ENCODE measurements at places on chromosomes 2 and 18.

DNA sequence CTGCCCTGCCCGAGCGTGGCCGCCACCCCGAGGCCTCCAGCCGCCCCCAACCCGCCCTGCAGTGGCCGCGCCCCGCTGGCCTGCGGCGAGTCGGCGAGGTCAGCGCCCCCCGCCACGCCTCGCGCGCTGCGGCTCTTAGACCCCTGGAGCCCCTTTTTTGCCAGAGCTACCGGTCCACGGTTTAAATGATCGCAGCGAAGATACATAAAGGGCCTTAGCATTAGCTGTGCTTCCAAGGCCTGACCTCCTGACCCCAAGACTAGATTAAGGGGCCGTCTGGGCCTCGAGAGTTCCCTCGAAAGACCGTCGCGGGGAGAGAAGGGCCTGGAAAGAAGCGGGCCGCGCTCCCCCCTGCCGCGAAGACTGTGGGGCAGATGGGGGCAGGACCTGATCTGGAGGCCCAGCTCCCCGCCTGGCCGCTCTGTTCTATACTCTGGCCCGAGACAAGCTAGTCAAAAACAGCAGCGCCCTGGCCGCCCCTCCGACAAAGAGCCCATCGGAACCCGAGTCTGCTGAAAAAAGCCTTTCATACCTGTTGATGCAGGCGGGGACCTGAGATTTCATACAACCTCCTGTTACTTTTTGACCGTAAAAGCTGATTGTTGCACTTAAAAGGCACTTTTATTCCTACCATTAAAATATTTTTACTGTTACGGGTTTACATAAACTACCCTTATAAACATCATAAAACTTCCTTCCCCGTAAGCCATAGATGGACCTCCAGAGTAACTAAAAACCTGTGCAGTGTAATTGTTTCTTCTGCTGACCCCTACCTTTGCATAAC, 68.7 kb upstream of the PSMD14 start:
- no peak for DNase-seq

DNA sequence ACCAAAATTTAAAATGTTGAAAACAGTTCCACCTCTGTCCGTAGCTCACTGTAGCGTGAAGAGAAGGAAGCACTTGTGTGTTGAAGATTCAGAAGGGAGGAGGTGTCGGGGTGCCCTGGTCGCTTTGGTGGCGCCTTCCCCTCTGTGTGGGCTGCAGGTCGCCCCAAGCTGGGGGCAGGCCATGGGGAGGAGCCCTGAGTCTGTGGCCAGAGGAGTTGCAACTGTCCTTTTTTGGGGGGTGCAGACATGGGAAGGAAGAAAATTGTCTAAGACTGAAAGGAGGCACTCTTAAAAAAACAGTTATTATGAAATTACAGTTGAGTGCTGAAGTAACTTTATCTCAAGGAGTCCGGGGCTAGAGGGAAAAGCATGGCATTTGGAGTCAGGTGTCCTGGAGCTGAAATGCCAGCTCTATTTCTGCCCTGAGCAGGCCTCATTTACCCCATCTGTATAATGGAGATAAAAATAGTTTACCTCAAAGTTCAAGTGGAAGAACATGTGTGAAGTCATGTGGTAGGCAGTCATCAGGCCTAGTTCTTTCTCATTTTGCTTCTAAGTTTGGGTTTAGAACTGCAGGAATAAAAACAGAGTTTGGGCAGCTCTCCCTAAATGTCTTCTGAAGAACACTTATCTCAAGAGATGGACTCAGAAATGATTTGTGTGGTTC, 82.1 kb downstream of the RNF144A start:
- no peak for DNase-seq

DNA sequence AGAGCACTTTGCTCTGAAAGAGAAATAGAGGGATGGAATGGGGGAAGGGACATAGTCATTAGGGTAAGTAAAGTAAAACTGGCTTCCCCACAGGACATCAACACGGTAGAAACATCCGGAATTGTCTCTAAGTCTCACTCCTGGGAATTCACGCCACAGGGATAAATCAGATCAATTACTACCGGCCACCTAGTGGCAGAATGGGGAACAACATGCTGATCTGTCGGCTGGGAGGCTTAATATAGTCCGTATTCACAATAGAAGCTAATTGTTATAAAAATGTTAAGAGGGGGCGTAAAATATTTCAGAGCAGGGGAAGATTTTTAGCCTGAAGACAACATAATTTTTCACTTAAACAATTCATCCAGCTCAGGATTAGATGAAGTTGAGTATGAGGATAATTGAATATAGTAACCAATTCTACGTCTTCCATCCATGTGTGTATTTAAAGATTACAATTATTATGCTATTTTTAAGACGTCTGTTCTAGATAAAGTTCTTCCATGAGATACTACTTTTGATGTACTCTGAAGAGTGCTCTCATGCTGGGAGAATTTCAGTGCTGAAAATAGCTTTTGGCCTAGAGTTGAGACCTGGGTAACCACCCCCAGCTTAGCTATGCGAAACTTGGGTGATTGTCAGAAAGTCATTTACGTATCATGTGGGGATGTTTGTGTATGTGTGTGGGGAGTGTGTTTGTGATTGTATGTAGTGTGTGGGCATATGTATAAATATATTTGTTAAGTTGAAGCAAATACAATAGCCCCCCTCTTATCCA, 65.7 kb downstream of the LRRTM1 start:
- peak; percentile 19 for DNase-seq

GRCh38 chr2:235879116-235879515, 289.1 kb downstream of the GBX2 start:
- no peak for DNase-seq

DNA sequence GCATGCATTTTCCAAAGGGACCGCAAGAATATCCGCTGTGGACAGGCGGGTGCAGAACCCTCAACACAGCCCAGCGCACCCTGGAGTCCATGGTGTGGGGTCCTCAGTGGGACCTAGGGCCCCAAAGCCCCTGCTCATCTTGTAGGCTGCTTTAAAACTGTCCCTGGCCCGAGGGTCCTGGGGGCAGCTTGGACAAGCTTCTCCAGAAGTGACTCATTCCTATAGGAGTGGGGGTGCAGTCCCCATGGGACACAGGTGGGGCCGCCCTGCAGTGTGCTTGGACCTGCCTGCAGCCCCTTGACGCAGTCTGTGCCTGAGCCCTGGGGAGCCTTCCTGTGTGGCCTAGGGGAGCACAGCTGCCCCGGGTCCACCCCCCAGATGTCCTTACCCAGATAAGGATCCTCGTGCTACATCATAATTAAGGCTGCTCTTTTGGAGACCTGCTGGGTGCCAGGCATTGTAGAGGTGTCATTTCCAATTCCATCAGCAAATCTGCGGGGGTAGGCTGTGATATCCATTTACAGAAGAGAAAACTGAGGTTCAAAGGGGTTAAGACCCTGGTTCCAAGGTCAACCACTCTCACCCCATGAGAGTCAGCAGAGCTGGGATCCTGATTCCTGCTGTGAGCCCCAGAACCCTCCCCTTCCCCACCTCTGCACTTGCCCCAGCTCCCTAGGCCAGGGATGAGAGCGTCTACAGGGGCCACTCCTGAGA, 1.7 kb upstream of the HS6ST1 start:
- DNase-seq = no peak

DNA sequence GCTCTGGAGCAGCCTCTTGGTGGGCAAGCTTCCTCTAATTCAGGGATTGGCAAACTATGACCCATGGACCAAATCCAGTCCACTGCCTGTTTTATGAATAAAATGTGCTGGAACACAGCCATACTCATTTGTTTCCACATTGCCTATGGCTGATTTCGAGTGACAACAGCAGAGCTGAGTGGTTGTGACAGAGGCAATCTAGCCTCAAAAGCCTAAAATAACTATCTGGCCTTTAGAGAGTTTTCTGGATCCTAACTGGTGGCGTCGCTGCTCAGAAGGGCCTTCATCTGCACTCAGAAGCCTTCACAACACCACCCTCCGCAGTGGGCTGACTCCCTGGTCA, 147.1 kb downstream of the CCBE1 start:
- DNase-seq = no peak

GRCh38 chr2:65537651-65538385, 105.4 kb upstream of the SPRED2 start:
- DNase-seq = no peak

- DNase-seq = no peak
Observed at GRCh38 chr2:497770-498492, 179.3 kb downstream of the TMEM18 start.

DNA sequence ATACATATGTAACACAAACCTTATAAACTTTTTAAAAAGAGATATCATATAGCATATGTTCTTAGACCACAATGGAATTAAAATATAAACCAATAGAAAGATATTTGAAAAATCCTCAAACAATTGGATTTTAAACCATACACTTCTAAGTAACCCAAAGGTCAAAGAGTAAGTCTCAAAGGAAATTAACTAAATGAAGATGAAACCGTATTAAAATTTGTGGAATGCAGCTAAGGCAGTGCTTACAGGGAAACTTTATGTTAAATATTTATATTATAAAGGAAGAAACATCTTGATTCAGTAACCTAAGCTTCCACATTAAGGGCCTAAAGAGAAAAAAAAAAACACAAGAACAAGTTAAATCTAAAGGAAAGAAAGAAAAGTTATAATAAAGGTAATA, 966.1 kb downstream of the SLC4A3 start:
- DNase-seq = no peak

DNA sequence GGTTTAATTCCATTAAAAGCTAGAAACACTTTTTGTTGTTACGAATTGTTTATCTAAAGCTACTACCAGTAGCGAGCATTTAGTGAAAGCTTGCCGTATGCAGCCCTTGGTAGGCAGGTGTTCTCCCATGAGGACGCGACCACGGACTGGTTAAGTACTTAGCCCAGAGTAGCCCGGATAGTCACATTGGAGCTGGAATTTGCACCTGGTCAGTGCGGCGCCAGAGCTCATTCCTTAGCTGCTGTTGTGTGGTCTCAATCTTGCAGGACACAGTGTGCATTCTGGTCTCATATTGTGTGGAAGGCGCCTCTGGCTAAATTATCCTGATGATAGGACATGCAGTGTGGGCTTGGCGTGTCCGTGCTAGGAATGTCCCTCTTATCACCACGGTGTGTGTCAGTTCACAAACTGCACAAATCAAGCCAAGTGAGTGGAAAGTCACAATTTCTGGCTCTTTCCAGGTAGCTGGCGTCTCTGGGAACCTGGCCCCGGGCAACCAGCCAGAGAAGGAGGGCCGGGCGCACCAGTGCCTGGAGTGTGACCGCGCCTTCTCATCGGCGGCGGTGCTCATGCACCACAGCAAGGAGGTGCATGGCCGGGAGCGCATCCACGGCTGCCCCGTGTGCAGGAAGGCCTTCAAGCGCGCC, 133.3 kb downstream of the ZNF236 start:
- DNase-seq = no peak

DNA sequence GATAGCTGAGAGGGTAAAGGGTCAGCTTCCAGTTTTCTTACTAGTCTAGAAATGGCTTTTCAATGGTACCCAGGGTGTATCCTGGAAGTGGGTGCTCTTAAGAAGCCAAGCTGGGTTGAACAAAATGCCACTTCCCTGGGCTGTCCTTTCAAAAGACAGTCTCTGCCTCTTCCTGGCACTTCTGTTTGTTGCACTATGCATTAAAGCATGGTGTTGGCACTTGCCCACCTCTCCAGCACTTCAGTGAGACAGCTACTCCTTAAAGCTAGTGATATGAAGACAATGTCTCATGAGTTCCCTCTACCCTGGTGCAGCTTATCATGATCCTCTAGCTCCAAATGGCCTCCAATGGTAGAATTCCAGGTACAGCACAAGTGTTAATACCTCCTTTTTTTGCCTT, 74.3 kb upstream of the IGFBP5 start:
- peak; percentile 38 for DNase-seq

GRCh38 chr2:55137024-55137958, 87.0 kb upstream of the RTN4 start:
- no peak for DNase-seq

- no peak for DNase-seq
Observed at GRCh38 chr2:226705133-226705886, 94.3 kb downstream of the IRS1 start.

- no peak for DNase-seq
Observed at GRCh38 chr2:148517822-148518221, 126.7 kb upstream of the EPC2 start.

- no peak for DNase-seq
Observed at GRCh38 chr2:65979446-65979845, 455.5 kb upstream of the MEIS1 start.
